ENCODE measurements at places on chromosomes 11 and 22. TPM values are rescaled to one million over a fixed set of nuclear protein-coding genes. Genes with fewer than 3 reads are reported as not detected.

- H3K36me3 ChIP-seq = no peaks in the 10 kb centered on the region
- peaks cover 4% of the 10 kb centered on the region for H3K27me3 ChIP-seq
- peaks cover 7% of the 10 kb centered on the region for H3K4me1 ChIP-seq
- no peak overlapping the region for H3K4me3 ChIP-seq
Measured at GRCh38 chr22:30600921-30601320, 6.1 kb upstream of the TCN2 start.

- H3K4me3 ChIP-seq = no peak overlapping the region
- no peaks in the 10 kb centered on the region for H3K27me3 ChIP-seq
- DNase-seq = peak; percentile 3
- no peaks in the 10 kb centered on the region for H3K4me1 ChIP-seq
- no peaks in the 10 kb centered on the region for H3K36me3 ChIP-seq
- no peak overlapping the region for H3K27ac ChIP-seq
Measured at GRCh38 chr11:112795142-112795815, 165.9 kb upstream of the NCAM1 start.

DNA sequence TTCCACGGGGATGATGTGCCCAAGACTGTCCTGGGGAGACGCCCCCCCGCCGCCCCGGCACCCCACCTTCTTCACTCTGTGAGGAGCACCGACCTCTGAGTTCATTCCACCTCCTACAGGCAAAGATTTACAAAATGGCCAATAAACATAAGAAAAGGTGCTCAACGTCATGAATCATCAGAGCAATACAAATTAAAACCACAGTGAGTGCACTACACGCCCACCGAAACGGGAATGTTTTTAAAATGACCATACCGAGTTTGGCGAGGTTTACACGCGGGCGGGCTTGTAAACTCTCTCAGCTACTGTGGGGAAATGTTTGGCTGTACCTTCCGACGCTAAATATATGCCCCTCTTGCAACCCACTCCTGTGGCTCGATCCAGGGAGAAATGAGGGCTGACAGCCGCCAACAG lies 7.9 kb downstream of the NPTXR start:
- no peak overlapping the region for H3K4me3 ChIP-seq
- H3K36me3 ChIP-seq = no peaks in the 10 kb centered on the region
- no peaks in the 10 kb centered on the region for H3K27me3 ChIP-seq
- peaks cover 5% of the 10 kb centered on the region for H3K4me1 ChIP-seq
- H3K27ac ChIP-seq = no peak overlapping the region
- DNase-seq = no peak

The VSIG2 gene
- total RNA-seq = 0.18 TPM

- no peaks in the 10 kb centered on the region for H3K36me3 ChIP-seq
- peaks cover 3% of the 10 kb centered on the region for H3K4me1 ChIP-seq
- no peak overlapping the region for H3K4me3 ChIP-seq
- DNase-seq = no peak
- H3K27ac ChIP-seq = no peak overlapping the region
Measured at GRCh38 chr11:9633679-9634078, 30.2 kb upstream of the SWAP70 start.

The HBG2 gene
- total RNA-seq = not detected

DNA sequence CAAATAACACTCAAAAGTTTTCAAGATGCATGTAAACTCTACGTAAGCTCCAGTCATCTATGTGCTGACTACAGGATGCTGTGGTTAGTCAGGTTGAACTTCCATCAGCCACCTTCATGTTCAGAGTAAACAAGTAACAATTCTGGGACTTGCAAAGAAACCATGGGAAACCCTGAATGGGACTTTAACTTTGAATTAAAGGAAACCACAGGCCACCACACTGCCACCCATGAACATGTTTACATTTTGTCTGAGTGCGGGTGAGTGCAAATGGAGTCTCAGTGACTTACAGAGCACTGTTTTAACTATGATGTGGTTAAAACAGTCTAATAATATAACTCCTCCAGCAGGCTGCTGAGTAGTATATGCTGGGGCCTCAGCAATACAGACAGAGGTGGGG lies 12.9 kb upstream of the SYTL2 start:
- H3K27ac ChIP-seq = peak overlapping the region; percentile 5
- peaks cover 61% of the 10 kb centered on the region for H3K4me1 ChIP-seq
- H3K27me3 ChIP-seq = no peaks in the 10 kb centered on the region
- peak; percentile 37 for DNase-seq
- peak overlapping the region; percentile 23 for H3K4me3 ChIP-seq

The OR2AT4 gene
- not detected for total RNA-seq

The PNPLA3 gene
- 0.39 TPM for total RNA-seq

GRCh38 chr22:17918840-17919239 lies 105.5 kb downstream of the MICAL3 start:
- peaks cover 20% of the 10 kb centered on the region for H3K4me1 ChIP-seq
- H3K27ac ChIP-seq = no peak overlapping the region
- DNase-seq = no peak
- H3K36me3 ChIP-seq = no peaks in the 10 kb centered on the region

GRCh38 chr22:33792832-33793231 lies 127.4 kb downstream of the LARGE1 start:
- no peak for DNase-seq
- H3K27me3 ChIP-seq = peaks cover 21% of the 10 kb centered on the region
- peaks cover 6% of the 10 kb centered on the region for H3K4me1 ChIP-seq
- peaks cover 8% of the 10 kb centered on the region for H3K36me3 ChIP-seq
- H3K27ac ChIP-seq = no peak overlapping the region

DNA sequence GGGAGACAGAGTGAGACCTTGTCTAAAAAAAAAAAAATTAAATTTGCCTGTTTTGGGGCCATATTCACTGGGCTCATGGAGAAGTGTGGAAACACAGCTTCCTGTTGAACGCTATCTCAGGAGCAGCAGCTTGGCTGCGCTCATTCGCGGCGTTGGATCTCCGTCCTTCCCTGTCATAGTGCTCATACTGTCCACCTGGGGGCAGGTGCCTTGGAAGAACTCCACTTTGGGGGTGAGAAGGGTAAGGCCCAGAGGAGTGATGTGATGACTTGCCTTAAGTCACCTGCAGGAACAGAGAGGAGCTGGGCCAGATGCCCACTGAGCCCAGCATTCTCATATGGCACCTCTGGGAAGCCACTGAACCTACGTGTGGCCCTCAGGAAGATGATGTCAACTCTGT lies 82.8 kb downstream of the CABIN1 start:
- H3K4me3 ChIP-seq = no peak overlapping the region
- H3K27me3 ChIP-seq = no peaks in the 10 kb centered on the region
- peak overlapping the region; percentile 31 for H3K27ac ChIP-seq
- H3K4me1 ChIP-seq = no peaks in the 10 kb centered on the region
- no peak for DNase-seq
- peaks cover 18% of the 10 kb centered on the region for H3K36me3 ChIP-seq

DNA sequence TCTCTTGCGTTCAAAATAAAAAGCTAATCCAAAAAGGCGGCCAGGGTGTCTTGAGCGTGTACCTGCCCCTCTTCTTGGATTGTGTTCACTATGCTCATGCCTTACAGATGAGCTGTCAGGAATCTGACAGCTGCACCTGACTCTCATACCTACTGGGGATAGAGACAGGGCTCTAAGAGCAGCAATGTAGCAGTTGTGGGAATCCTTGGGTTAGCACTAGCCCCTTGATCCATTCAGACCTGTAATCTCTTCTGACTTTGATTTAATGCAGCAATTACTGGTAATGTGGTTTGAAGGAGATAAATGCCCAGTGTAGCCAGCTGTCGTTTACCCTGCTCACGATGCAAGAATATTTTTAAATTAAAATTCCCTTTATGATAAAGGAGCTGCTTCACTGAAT lies 145.8 kb downstream of the APOL5 start:
- no peaks in the 10 kb centered on the region for H3K4me1 ChIP-seq
- no peak for DNase-seq
- no peaks in the 10 kb centered on the region for H3K27me3 ChIP-seq
- no peaks in the 10 kb centered on the region for H3K36me3 ChIP-seq

The CCDC188 gene
- total RNA-seq = not detected

DNA sequence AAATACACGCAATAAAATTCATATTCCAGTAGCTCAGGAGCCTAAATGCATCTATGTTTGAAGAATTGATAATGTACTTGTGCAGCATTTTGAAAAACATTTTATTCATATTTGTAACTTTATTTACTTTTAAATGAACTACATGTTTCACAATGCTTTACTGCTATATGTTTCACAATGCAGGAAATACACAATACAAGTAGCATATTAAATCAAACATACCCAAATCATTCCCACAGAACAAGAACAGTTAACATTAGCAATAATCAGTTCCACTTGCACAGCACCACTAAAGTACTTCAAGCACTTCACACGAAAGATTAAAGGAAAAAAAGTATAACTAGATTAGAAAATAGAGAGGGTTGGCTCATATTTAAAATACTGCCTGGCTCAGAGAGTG lies 343.6 kb upstream of the CCDC90B start:
- no peaks in the 10 kb centered on the region for H3K36me3 ChIP-seq
- H3K27me3 ChIP-seq = peaks cover 12% of the 10 kb centered on the region
- H3K4me1 ChIP-seq = no peaks in the 10 kb centered on the region
- no peak overlapping the region for H3K27ac ChIP-seq

The OR51V1 gene
- total RNA-seq = not detected

The SMTNL1 gene
- total RNA-seq = not detected

GRCh38 chr11:81946831-81947230 lies 786.8 kb downstream of the FAM181B start:
- no peaks in the 10 kb centered on the region for H3K36me3 ChIP-seq
- no peaks in the 10 kb centered on the region for H3K27me3 ChIP-seq
- H3K4me3 ChIP-seq = no peak overlapping the region

DNA sequence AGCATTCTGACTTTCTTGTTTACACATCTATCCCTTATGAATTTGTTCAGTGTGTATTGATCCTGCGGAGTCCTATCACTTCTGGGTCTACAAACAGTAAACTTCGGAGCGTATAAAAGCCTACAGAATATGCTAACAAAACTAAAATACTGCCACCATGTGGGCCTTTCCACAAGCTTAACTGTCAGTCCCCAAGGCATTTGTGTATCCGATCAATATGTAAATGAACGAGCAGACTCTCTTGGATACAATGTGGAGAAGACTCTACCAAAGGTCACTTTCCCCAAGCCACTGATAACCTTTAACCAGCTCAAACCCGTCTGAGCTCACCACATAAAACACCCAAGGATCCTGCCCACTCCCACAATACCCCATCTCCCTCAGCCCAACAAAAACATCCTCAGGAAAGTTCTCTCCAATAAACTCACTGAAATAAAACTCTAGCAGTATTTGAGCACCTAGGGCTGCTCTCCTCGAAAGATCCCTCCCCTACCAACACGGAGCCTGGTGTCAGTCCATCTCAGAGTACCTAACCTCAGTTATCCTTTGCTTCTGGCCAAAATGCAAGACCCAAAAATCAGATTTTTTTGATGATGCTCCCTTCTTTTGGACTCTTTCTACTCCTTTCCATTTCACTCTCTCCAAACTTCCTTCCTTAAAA lies 17.8 kb downstream of the ADA2 start:
- peaks cover 7% of the 10 kb centered on the region for H3K36me3 ChIP-seq
- H3K4me1 ChIP-seq = peaks cover 2% of the 10 kb centered on the region
- DNase-seq = no peak
- H3K27ac ChIP-seq = no peak overlapping the region

The CARD18 gene
- not detected for total RNA-seq

The GNG3 gene
- not detected for total RNA-seq

DNA sequence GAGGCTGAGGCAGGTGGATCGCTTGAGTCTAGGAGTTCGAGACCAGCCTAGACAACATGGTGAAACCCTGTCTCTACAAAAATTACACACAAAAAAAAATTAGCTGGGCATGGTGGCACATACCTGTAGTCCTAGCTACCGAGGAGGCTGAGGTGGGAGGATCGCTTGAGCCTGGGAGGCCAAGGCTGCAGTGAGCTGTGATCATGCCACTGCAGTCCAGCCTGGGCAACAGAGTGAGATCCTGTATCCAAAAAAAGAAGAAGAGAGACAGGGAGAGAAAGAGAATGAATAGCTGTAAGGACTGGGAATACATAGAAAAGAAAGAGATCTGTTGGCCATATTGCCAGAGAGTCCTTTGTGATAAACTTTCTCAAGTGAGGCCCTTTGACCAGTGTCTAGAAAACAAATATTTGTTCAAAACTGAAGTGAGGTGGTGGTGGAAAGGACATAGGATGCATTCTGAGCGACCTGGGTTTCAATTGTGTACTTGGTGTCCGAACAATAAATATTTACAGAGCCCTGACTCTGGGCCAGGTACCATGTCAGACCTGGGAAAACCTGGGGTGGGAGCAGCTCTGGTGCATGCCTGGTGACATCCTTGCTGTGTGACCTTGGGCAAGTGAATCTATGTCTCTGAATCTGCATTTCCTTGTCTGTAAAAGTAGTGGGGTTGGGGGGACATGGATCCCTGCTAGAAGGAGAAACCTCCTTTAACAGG lies 89.6 kb upstream of the CRYBB3 start:
- H3K27ac ChIP-seq = no peak overlapping the region
- no peaks in the 10 kb centered on the region for H3K27me3 ChIP-seq
- no peaks in the 10 kb centered on the region for H3K36me3 ChIP-seq
- peak overlapping the region; percentile 75 for H3K4me3 ChIP-seq
- peaks cover 16% of the 10 kb centered on the region for H3K4me1 ChIP-seq

GRCh38 chr11:107202241-107202640 lies 184.0 kb upstream of the GUCY1A2 start:
- DNase-seq = no peak
- H3K27ac ChIP-seq = no peak overlapping the region
- H3K4me1 ChIP-seq = no peaks in the 10 kb centered on the region
- no peak overlapping the region for H3K4me3 ChIP-seq

DNA sequence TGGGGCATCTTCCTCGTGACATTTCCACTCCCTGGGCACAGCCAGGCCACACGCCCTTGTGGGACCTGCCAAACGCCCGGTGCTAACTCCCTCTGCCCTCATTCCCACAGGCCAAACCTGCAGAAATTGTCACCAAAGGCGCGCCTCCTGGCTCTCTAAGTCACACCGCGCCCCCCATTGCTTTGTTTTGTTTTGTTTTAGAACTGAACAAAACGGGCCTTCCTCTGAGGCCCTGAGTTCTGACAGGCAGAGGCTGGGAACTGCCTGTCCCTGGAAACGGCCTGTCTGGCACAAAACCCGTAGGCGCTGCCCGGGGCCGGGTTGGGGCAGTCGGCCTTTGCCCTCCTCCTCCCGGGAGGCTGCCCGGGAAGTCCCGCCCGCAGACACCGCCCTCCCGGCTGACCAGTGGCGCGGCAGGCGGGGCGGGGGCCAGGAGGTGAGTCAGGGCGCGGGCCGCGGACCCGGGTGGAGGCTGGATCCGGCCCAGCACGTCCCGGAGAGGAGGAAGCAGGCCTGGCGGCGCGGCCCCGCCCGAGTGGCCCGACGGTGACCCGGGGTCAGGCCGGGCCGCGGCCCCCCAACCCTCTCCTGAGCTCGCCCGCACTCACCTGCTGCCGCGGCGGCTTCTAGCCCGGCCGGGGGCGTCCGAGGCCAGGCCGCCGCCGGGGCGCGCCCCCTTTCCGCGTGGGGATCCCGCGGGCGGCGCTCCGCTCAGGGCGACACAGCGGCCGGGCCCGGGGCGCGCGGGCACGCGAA lies 465 bp downstream of the SUN2 start:
- H3K27ac ChIP-seq = peak overlapping the region; percentile 100
- H3K4me1 ChIP-seq = peaks cover 64% of the 10 kb centered on the region
- peaks cover 35% of the 10 kb centered on the region for H3K36me3 ChIP-seq
- no peaks in the 10 kb centered on the region for H3K27me3 ChIP-seq
- peak overlapping the region; percentile 94 for H3K4me3 ChIP-seq

- H3K36me3 ChIP-seq = no peaks in the 10 kb centered on the region
- peaks cover 11% of the 10 kb centered on the region for H3K4me1 ChIP-seq
- no peak for DNase-seq
Measured at GRCh38 chr11:34277171-34277570, 80.6 kb downstream of the ABTB2 start.

The ABTB2 gene
- 1.5 TPM for total RNA-seq
